Central memory CD8-positive, alpha-beta T cell (primary cell): ENCODE measurements at places on chromosomes 13 and 19.

GRCh38 chr13:44333950-44334655, 39.5 kb upstream of the SERP2 start:
- DNase-seq, result no peak

GRCh38 chr13:47215736-47216135, 318.9 kb upstream of the HTR2A start:
- DNase-seq, result no peak

DNA sequence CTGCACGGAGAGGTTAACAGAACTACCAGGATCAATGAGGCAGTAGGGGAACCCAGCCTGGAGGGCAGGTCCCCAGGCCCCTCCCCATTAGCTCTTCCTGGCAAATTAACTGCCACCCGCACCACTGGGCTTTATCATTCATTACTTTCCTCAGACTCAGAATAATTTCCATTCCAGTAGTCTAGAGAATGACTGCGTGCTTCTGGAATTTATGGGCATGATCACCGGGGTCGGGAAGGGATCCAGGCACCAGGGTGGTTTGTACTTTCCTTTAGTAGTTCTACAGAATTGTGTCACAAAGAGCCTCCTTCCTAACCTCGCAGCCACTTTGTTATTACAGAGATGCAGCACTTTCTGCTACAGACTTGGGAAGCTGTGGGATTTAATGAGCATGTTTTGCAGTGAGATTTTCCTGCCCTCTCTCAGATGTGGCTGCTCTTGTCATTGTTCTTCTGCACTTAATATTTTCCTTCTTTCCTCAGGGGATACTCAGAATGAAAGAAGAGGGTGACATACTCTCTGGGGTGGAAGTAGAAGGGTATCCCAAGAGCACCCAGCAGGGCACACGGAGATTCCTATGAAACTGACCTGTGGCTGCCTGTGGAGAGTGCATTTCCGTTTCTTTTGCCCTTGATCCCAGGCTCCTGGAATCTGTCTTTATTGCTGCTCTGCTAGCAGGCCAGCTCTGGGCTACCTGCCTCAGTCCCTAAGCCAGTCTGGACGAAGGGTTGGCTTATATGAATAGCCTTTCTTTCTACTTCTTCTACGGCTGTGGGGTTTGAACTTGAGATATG, 285.0 kb upstream of the SLC10A2 start:
- DNase-seq, result no peak

DNA sequence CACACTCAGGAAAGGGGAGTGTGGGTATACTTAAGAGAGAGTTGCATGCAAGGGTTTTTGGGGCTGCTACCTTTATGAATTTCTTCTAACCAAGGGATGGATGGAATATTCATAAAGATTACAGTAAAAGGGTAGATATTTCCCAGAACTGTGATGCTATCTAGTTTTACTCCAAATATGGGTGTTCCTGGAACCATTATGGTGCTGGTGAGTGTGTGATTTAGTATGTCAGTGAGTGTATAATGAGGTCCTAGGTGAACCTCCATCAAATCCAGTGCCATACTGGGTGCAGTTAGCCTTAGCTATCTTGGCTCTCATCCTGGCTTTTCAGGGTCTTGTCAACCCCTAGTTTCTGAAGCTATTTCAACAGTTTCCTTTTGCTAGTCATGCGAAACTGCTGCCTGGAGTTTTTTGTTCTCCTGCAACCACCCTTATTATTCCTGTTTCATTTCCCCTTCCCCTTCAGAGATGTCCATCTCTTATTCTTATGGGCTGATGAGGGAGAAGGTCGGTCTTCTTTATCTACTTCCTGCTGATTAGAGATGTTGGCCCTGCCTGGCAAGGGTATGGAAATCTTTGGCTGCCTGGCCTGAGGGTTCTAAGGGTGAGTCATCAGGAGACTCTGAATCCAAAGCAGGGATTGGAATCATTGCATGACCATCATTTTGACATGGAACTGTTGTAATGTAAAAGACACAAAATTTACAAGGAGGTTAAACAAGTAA, 202.3 kb downstream of the NBEA start:
- DNase-seq, result no peak

DNA sequence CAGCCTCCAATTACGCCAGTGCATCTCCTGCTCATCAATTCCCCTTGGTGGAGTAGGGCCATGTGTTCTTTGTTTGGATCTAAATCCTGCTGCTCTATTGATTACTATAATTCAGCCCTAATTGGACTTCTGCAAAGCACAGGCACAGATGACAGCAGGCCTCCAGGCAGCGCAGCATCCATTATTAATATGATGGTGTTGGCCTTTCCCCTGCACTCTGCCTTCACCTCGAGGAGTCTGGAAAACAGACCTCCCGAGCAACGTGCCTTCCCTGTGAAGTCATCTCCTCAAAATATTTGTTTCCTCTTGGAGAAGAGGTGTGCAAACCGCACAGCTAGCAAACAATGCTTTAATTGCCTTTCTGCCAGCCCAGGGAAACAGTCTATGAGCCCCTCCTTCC, 92.5 kb downstream of the UQCRFS1 start:
- no peak for DNase-seq

DNA sequence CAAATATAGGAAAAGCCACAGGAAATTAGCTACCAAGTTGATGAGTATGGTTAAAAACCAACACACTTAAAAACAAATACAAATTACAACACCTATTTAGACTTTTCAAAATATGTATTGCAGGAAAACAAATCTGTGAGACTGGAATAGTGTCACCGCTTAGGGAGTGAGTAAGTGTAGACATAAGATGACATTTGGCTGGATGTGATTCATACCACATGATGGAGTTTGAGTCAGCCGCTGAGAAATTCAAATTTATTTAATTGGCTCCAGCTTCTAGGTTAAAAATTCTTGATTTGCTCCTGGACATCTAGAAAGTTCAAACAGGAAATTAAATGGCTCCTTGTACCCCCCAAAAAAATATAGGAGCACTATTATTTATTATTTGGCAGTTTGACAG, 531.7 kb downstream of the SLITRK1 start:
- DNase-seq, result no peak

GRCh38 chr13:104411141-104411765, 1345.0 kb upstream of the SLC10A2 start:
- DNase-seq, result no peak

DNA sequence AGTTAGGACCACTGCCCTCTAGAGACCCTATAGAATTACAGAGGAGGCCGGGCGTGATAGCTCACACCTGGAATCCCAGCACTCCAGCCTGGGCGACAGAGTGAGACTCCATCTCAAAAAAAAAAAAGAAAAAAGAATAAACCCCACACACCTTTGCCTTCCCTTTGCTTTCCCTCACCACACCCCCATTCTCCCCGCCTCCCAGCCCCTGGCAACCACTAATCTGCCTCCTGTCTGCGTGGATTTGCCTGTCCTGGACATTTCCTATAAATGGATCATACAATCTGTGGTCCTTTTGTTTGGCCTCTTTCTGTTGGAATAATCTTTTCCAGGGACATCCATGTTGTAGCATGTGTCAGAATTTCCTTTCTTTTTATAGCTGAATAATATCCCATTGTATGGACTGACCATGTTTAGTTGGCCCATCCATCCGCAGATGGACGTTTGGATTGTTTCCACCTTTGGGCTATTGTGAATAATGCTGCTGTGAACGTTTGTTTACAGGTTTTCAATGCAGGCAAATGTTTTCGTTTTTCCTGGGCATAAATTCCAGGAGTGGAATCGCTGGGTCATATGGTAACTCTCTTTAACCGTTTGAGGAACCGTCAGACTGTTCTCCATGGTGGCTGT, 15.3 kb downstream of the NACC1 start:
- no peak for DNase-seq

- DNase-seq, result no peak
Measured at GRCh38 chr13:44796597-44797490, 192.4 kb downstream of the NUFIP1 start.

DNA sequence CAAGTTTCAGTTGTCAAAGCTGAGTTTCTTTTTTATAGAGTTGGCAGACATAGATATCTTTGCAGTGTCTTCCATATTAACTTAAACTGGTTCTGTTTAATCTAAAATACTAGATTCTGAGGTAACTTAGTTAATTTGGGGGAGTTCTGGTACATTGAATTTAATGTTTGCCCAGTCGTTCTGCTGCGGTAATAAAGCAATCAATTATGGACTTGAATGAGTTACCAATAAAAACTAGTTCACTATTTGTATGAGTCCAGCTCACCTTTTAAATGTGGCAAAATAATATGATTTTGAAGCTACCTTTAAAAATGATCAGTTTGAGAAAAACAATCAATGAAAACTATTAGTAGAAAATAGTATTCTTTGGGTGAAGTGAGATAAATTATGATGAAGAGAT, 90.2 kb downstream of the LMO7 start:
- DNase-seq, result no peak

GRCh38 chr13:108182652-108183051, 32.7 kb downstream of the LIG4 start:
- DNase-seq, result no peak

- peak; percentile 81 for DNase-seq
Measured at GRCh38 chr19:37906869-37907734, at the start of gene SIPA1L3. SIPA1L3 (plus strand) TSS chr19:37907208; CDS start chr19:38081566, 174,358 bp downstream.

- DNase-seq, result no peak
Measured at GRCh38 chr19:45218911-45219743, 26.1 kb downstream of the EXOC3L2 start.

DNA sequence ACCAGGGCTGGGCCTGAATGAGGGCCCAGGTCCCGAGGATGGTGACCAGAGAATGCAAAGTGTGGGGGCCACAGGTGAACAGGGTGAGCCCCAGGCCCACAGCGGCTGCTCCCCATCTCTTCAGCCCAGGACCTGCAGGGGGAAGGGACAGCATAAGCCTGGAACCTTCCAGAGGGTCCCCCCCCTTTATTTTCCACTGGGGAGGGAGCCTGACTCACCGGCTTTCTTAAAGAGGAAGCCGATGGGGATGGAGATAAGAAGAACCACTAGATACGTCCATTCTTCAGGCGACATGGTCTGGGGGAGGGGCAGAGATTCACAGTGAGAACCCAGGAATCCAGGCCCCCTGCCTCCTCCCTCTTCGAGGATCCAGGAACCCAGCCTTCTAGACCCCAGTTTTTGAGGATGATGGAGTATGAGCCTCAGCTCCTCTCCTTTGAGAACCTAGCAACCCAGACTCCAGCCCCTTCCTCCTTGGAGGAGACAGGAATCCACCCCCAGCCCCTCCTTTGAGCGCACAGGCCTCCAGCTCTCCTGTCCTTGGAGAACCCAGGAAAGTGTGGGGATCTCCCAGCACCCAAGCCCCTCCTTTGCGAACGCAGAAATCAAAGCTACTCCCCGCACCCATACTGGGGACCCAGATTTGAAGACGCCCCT, 1.0 kb downstream of the MBOAT7 start:
- no peak for DNase-seq

- no peak for DNase-seq
Measured at GRCh38 chr13:92781965-92782690, 444.5 kb upstream of the GPC6 start.

- no peak for DNase-seq
Measured at GRCh38 chr19:9406798-9407352, 28.5 kb downstream of the ZNF266 start.

DNA sequence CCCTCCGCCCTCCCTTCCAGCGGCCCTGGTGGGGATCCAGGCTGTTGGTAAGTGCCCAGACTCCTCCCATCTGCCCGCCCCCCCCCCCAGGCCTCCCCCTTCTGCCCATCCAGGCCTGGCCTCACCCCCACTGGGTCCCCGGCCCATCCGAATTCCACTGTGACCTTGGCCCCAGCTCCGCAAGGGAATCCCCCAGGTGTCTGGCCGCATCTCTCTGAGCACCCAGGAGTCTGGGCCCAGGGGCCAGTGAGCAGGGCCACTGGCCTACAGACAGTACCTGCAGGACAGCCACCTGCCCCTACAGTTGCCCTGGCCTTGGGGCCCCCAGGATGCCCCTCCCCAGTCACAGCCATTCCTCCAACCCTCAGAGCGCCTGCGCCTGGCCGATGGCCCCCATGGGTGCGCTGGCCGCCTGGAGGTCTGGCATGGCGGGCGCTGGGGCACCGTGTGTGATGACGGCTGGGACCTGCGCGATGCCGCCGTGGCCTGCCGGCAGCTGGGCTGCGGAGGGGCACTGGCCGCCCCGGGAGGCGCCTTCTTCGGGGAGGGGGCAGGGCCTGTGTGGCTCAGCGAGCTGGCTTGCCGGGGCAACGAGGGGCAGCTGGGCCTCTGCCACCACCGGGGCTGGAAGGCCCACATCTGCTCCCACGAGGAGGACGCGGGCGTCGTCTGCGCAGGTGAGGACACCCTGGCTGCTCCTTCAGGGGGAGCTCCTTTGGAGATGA, 912 bp downstream of the SSC5D start:
- no peak for DNase-seq

GRCh38 chr13:100356889-100357288, 231.7 kb downstream of the GGACT start:
- DNase-seq, result no peak

GRCh38 chr19:40191836-40192646, 815 bp downstream of the MAP3K10 start:
- no peak for DNase-seq

DNA sequence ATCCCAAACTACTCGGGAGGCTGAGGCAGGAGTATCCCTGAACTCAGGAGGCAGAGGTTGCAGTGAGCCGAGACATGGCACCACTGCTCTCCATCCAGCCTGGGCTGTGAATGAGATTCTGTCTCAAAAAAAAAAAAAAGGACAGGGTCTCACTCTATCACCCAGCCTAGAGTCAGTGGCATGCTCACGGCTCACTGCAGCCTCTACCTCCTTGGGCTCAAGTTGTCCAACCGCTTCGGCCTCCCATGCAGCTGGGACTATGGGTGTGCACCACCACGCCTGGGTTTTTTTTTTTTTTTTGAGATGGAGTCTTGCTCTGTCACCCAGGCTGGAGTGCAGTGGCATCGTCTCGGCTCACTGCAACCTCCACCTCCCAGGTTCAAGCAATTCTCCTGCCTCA, 14.6 kb downstream of the MKNK2 start:
- no peak for DNase-seq

- no peak for DNase-seq
Measured at GRCh38 chr19:8835446-8835845, 3.3 kb downstream of the MBD3L1 start.

- DNase-seq, result no peak
Measured at GRCh38 chr19:11269408-11269807, 7.1 kb upstream of the DOCK6 start.

DNA sequence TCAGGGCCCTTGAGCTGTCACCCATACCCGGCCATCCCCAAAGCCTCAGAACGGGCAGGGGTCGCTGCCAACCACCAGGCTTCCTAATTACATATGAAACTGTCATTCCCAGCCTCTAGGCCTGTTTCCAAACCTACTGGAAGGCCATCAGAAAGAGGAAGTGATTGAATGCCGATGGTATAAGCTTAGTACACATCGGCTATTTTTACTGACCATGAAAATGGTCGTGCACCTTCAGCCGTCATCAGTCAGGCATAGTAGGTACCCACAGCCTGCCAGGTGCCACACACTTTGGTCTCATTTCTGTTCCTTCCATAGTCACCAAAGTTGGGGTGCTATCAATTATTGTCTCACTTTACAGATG, 10.2 kb downstream of the KRI1 start:
- DNase-seq, result no peak
